ENCODE measurements at places on chromosomes 5 and 9.

DNA sequence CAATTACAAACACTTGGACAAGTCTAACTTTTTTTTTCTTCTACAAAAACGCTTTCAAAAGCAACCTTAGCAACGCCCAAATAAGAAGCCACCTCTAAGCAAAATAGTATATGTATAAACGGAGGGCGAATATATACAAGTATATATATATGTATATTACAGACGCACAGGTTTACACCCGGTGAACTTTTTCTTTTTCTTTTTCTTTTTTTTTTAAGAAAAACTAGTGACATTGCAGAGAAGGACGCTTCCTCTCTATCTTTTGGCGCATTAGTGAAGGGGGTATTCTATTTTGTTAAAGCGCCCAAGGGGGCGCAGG lies 200 bp downstream of the NPR3 start:
- no peak for DNase-seq

DNA sequence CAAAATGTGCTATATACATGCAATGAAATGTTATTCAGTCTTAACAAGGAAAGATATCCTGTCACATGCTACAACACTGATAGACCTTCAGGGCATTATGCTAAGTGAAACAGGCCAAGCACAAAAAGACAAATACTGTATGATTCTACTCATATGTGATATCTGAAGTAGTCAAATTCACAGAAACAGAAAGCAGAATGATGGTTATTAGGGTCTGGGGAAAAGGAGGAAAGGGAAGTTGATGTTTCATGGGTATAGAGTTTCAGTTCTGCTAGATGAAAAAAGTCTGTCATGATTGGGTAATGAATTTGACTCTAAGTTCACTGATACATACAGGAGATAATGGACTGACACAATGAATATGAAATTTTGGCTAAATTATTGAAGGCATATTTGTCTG lies 11.2 kb upstream of the RIC1 start:
- DNase-seq = peak; percentile 90

DNA sequence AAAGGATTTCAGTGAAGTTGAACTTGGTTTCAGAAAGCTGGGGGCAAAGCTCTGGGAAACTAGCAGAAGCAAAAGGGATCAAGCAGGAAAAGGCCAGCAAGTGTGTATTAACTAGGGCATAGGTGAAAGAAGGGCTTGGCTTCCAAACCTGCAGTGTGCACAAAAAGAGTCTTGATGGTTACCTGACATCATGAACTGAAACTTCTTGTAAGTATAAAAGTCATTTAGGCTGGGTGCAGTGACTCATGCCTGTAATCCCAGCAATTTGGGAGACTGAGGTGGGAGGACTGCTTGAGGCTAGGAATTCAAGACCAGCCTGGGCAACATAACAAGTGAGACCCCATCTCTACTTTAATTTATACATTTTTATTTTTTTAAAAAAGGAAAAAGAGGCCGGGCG lies 216.4 kb downstream of the EPB41L4A start:
- DNase-seq = no peak

DNA sequence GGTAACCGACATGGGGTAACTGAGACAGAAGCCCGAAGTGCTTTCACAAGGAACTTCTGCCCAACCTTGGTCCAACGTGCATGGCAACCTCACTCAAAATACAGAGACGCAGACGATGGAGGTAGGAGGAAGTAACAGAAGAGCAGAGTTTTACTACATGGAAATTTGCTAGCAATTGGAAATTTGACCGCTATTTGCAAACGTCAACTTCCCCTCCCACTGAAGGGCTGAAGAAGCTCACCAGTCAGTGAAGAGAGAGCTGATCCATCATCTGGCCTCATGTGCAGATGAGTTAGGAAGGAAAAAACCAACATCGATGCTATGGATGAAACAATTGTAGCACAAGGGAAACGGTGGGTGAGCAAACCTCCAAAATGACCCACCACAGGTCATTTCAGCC lies 196.7 kb downstream of the RGS3 start:
- DNase-seq = peak; percentile 13

DNA sequence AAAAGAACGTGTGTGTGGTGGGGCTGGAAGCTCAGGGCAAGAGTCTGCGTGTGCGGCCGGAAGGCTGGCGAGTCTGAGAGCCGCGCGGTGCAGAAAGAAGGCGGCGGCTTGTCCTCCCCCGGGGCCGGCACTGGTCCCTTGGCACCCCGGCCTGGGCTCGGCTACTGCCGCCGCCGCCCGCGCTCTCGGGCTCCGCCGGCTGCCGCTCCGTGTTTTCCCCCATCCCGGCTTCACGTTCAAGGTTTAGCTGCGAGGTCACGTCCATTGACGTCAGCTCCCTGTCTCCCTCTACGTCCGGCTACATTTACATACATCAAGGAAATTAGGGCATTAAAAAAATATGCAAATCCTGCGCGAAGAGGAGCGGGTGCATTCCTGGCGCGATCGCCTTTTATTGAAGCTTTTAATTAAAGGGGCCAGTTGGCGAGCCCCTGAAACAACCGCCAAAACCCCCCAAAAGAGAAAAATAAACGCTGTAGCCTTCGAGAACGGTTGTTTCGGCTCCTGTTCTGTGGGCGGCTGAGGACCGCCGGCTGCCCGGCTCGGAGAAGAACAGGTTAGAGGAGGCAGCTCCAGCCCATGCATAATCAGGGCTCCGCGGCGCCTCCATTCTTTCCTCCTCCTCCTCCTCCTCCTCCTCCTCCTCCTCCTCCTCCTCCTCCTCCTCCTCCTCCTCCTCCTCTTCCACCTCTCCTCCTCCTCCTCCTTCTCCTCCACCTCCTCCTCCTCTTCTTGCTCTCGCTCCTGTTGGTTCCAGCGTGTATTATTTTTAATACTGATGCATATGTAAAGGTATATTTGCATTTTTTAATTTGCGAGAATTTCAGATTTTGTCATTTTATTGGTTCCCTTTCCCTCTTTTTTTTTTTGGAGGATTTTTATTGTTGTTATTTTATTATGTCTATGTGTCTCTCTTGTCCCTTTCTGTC lies 207.0 kb downstream of the MEF2C start:
- peak; percentile 27 for DNase-seq

- no peak for DNase-seq
Measured at GRCh38 chr9:74770508-74771261, 117.0 kb downstream of the TRPM6 start.

DNA sequence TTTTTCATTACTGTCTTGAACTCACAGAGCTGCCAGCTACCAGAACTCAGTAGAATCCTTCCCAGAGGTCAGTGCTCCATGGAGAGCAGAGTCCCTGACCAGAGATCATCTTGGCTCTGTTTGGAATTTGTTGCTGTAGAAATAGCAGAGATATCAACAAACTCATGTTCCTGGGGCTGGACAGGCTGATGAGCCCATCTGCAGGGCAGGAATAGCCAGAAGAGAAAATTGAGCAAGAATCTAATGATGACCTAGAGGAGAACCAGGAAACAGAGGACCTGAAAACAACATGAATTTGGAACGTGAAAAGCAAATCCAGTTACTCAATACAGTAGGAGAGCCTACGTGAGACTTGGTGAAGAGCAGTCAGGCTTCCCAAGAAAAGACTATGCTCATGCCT lies 437.8 kb downstream of the PLK2 start:
- DNase-seq = no peak

Measured in inflammatory macrophage treated with lipopolysaccharide for 4 hours (primary cell).